ENCODE measurements at places on chromosomes 12 and 14.

DNA sequence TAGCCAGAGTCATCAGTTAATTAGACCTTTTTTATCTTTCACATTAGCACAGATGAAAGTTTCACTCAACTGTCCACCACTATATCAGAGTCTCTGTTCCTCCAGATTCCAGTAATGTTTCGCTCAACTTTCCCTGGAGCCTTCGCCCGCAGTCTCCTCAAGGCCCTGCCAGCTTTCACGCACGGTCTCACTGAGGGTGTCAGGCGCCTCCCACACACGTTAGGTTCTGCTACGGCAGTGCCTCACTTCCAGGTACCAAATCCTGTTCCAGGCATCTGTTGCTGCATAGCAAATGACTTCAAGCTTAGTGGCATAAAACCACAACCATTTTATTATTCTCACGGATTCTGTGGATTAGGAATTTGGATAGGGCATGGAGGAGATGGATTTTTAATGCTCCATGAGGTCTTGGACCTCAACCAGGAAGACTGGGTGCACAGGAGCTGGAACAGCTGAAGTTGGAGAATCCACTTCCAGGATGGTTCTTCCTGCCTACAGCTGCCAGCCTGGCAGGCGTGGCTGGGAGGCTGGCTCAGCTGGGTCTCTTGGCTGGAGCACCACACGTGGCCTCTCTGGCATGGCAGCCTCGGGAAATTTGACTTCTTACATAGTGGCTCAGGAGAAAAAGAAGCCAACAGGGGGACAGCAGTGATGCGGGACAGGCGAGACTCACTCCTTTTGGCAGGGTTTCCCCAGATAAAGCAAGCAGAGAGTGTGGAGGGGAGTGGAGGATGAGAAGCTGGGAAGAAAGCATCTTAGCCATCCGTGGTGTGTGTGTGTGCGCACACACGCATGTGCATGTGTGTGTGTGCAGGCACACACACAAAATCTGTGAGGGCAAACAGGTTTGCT is 21.3 kb upstream of the BCDIN3D start:
- DNase-seq: no peak

DNA sequence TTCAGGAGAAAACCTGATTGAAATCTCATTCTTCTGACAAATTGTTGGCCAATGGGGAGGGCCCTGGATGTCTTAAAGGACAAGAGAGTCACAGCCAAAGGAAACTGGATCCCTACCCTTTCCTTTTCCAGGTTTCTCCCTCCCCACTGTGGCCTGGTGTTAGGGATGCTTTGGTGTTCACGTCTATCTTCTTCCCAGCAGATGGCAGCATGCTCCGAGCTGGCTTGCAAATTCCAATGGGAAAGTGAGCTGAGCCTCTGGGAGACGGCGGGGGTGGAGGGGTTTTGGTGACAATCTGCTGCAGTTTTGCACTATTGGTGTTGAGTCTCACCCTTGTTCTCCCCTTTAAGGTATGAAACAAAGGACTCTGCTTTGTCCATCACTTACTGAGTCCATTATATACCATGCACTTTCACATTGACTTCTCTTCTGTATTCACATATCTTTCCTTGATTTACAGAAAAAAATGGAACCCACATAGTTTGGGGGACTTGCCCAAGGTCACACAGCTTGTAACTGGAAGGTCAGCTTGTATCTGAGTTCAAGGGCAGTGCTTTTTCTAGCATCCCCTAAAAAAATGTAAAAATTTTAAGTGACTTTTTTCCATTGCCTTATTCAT is 39.3 kb downstream of the CCDC177 start:
- peak; percentile 76 for DNase-seq

- peak; percentile 37 for DNase-seq
Measured at GRCh38 chr14:24806061-24806678, 172.2 kb upstream of the GZMB start.

GRCh38 chr14:32620303-32620702 is 291.2 kb downstream of the AKAP6 start:
- no peak for DNase-seq
